ENCODE measurements at places on chromosomes 5 and 9. TPM values are rescaled to one million over a fixed set of nuclear protein-coding genes. Genes with fewer than 3 reads are reported as not detected.

Gene HTR4
- total RNA-seq, result not detected

Gene UBE2QL1
- total RNA-seq, result not detected

DNA sequence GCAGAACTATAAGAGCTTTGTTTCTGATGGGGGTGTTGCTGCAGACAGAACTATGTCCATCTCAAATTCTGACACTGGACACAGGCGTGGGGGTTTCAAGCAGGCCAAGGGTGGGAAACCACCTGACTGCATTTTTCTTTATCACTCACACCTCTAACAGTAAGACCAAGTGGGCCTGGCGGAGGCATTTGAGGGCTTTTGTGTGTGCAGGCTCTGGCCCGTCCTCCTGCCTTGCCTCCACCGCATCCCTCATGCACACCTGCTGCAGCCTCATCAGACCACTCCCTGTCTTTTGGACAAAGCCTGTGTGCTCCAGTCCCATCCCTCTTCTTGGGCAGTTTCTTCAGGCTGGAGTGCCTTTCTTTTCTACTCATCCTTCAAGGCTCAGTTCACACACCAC, 7.9 kb downstream of the OR13J1 start:
- H3K27me3 ChIP-seq, result peaks cover 44% of the 10 kb centered on the region
- no peak overlapping the region for H3K4me3 ChIP-seq
- H3K4me1 ChIP-seq, result no peaks in the 10 kb centered on the region
- H3K27ac ChIP-seq, result no peak overlapping the region

GRCh38 chr9:103819936-103820335, 274.2 kb upstream of the SMC2 start:
- H3K27me3 ChIP-seq, result no peaks in the 10 kb centered on the region
- no peaks in the 10 kb centered on the region for H3K4me1 ChIP-seq
- H3K36me3 ChIP-seq, result no peaks in the 10 kb centered on the region
- H3K4me3 ChIP-seq, result no peak overlapping the region
- DNase-seq, result no peak

DNA sequence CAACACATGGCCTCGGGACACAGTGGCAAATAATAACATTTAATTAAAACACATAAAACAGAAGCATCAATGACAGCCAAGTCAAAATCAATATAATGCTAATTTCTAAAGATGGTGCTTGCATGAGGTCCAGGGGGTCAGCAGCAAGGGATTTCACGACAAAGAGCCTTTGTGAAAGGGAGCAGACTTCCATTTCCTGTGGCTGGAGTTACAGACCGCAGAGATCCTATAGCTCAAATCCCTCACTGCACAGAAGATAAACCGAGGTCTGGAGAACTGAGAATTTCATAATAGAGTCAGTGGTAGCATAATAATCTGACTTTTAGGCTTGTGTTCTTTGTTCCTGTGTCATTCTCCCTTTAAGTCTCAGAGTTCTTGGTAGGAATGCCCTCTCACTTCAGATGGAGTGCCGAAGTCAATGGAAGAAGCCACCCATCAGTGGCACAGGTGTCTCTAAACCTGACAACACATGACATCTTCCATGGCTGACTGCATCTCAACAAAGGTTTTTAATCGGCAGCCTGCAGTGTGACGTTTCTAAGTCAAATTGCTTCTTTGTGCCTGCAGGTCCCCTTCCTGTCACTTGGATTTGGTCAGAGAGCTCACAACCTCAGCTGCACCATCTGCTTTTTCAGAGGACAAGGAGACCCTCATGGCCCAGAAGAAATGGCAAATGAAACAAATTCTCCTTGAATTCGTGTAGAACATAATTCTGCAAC, 67.4 kb downstream of the CARTPT start:
- peaks cover 8% of the 10 kb centered on the region for H3K4me1 ChIP-seq
- H3K27ac ChIP-seq, result no peak overlapping the region
- H3K36me3 ChIP-seq, result no peaks in the 10 kb centered on the region
- peaks cover 30% of the 10 kb centered on the region for H3K27me3 ChIP-seq
- H3K4me3 ChIP-seq, result no peak overlapping the region

Gene CATSPER3
- not detected for total RNA-seq

Gene FOXD4L3
- not detected for total RNA-seq

- DNase-seq, result no peak
- no peaks in the 10 kb centered on the region for H3K27me3 ChIP-seq
- H3K27ac ChIP-seq, result no peak overlapping the region
- H3K4me3 ChIP-seq, result no peak overlapping the region
Measured at GRCh38 chr9:86020731-86021130, 78.6 kb downstream of the GOLM1 start.

DNA sequence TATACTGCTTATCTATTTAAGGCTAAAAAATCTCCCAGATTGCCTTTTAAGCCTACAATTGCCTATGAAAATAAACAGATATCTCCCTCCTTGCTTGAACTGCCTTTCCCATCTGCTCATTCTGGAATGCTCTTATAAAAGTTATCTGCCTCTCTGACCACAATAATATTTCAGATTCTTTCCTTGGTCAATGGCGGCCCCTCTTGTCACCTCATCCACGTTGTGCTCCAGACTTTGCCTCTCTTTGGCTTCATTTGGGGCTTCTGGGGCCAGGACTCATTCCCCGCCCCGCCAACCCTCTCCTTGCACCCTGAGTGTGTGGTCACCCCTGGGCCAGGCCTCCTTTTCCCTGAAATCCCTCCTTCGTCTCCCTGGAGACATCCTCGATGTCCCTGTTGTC, 110.0 kb upstream of the RPS23 start:
- H3K4me3 ChIP-seq, result no peak overlapping the region
- H3K27ac ChIP-seq, result peak overlapping the region; percentile 80
- no peak for DNase-seq
- H3K36me3 ChIP-seq, result no peaks in the 10 kb centered on the region
- H3K4me1 ChIP-seq, result peaks cover 65% of the 10 kb centered on the region

DNA sequence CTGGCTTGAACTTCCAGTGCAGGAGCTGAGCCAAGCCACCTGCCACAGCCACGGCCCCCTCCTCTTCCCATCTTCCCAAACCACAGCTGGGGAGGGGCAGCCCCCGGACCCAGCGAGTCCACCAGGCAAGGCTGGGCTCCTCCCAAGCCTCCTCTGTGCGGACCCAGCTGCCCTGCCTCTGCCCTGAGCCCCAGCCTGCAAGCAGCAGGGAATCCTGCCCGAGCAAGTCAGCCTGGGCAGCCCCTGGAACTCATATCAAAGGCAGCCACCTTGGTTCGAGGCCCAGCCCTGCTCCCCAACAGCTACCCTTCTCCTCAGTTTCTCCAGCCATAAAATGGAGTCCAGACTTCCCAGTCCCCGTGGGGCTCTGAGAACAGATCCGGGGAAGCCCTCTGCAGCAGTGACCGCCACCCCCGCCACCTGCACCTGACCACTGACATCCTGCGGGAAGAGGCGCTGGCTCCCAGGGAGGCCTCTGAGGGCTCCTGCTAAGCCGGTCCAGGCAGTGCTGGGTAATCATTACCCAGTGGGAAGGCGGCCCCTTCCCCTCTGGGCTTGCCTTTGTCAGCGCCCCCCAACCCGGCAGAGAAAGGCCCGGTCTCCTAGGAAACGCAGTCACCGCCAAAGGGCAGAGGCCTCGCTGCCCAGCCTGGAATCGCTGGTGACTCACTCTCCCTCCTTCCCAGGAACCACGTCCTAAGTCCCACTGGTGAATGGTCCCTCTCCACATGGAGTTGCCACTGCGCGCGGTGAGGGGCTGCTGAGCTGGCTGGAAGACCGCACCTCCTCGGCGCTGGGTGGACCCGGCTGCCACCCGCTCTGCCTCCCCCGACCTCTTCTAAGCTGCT, 1.5 kb downstream of the VAV2 start:
- H3K4me3 ChIP-seq, result peak overlapping the region; percentile 79
- no peaks in the 10 kb centered on the region for H3K36me3 ChIP-seq
- H3K27ac ChIP-seq, result peak overlapping the region; percentile 90
- DNase-seq, result peak; percentile 87
- no peaks in the 10 kb centered on the region for H3K27me3 ChIP-seq
- H3K4me1 ChIP-seq, result peaks cover 31% of the 10 kb centered on the region

Gene SNX18
- 27.3 TPM for total RNA-seq

DNA sequence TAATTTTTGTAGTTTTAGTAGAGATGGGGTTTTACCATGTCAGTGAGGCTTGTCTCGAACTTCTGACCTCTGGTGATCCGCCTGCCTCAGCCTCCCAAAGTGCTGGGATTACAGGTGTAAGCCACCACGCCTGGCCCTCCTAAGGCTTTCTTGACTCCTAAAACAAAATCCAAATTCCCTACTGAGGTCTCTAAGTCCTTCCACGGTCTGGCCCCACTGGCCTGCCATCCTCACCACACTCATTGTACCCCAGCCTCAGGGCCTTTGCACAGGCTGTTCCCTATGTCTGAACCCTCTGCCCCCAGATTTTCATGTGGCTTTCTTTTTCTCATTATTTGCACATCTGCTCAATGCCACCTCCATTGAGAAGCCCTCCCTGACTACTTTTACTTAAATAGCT, 34.7 kb upstream of the MVB12B start:
- no peaks in the 10 kb centered on the region for H3K4me1 ChIP-seq
- peak; percentile 74 for DNase-seq
- no peak overlapping the region for H3K4me3 ChIP-seq
- no peak overlapping the region for H3K27ac ChIP-seq
- H3K36me3 ChIP-seq, result no peaks in the 10 kb centered on the region

DNA sequence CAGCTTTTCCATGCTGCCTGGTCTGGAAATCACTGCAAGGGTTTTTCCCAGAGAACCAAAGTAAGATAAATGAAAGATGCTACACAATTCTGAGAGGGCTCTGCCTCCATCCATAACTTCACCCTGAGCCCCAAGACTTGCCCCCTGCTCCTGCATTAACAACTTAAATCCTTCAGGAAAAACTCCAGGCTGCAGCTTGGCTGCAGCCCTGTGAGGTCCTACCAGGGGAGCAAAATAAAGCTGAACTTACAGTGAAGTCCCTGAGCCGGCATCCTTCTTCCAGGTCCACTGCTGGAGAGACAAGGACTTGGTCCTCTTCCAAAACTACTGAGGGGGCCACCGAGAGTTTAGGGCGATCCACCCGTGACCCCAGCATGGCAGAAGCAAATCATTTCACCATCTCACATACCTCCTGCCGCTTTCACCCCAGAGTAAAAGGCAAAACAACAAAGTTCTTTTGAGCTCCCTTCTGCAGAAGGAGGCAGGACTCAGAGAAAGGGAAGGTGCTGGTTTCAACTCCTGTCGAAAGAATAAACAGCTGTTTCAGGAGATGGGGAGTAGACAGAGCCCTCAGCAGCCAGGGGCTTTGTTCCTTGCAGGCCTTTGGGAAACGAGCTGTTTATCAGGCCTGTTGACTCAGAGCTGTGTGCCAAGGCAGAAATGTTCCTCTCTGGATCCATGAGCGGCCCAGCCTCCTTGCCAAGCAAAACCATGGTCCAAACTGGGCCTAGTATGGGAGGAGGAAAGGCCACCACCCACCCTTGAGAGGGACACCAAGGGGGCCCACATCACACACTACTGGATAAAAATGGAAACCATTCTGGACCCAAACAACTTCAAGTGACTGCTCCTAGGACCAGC, 20.6 kb downstream of the GGTA1 start:
- no peak overlapping the region for H3K4me3 ChIP-seq
- no peaks in the 10 kb centered on the region for H3K36me3 ChIP-seq
- no peak overlapping the region for H3K27ac ChIP-seq
- H3K27me3 ChIP-seq, result peaks cover 33% of the 10 kb centered on the region
- peaks cover 5% of the 10 kb centered on the region for H3K4me1 ChIP-seq

Gene PCDH12
- not detected for total RNA-seq

- no peak for DNase-seq
- H3K4me1 ChIP-seq, result no peaks in the 10 kb centered on the region
- no peak overlapping the region for H3K4me3 ChIP-seq
- H3K36me3 ChIP-seq, result no peaks in the 10 kb centered on the region
- no peaks in the 10 kb centered on the region for H3K27me3 ChIP-seq
Measured at GRCh38 chr5:42494414-42494813, 71.2 kb downstream of the GHR start.

GRCh38 chr9:111099199-111100008, 61.1 kb upstream of the LPAR1 start:
- H3K36me3 ChIP-seq, result no peaks in the 10 kb centered on the region
- DNase-seq, result no peak
- no peak overlapping the region for H3K27ac ChIP-seq
- no peak overlapping the region for H3K4me3 ChIP-seq
- peaks cover 10% of the 10 kb centered on the region for H3K4me1 ChIP-seq

- no peak overlapping the region for H3K27ac ChIP-seq
- no peak overlapping the region for H3K4me3 ChIP-seq
- no peaks in the 10 kb centered on the region for H3K27me3 ChIP-seq
- DNase-seq, result no peak
- H3K4me1 ChIP-seq, result no peaks in the 10 kb centered on the region
Measured at GRCh38 chr5:154740483-154740882, 14.7 kb upstream of the LARP1 start.

GRCh38 chr5:33371660-33372059, 69.1 kb upstream of the TARS1 start:
- no peaks in the 10 kb centered on the region for H3K36me3 ChIP-seq
- DNase-seq, result no peak
- H3K27me3 ChIP-seq, result no peaks in the 10 kb centered on the region
- H3K4me3 ChIP-seq, result no peak overlapping the region
- no peaks in the 10 kb centered on the region for H3K4me1 ChIP-seq

Gene CHSY3
- total RNA-seq, result 19.7 TPM

DNA sequence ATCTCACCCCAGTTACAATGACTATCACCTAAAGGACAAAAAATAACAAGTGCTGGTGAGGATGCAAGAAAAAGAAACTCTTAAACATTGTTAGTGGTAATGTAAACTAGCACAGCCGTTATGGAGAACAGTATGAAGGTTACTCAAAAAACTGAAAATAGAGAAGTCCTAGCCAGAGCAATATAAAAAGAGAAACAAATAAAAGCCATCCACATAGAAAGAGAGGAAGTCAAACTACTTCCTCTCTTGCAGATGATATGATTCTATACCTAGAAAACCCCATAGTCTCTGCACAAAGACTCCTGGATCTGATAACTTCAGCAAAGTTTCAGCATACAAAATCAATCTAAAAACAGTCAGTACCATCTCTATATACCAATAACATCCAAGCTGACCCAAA, 221.5 kb upstream of the FAM174A start:
- no peaks in the 10 kb centered on the region for H3K27me3 ChIP-seq
- H3K4me3 ChIP-seq, result no peak overlapping the region
- H3K27ac ChIP-seq, result no peak overlapping the region
- no peak for DNase-seq
- no peaks in the 10 kb centered on the region for H3K36me3 ChIP-seq
- no peaks in the 10 kb centered on the region for H3K4me1 ChIP-seq

- no peaks in the 10 kb centered on the region for H3K27me3 ChIP-seq
- H3K4me1 ChIP-seq, result peaks cover 61% of the 10 kb centered on the region
- no peaks in the 10 kb centered on the region for H3K36me3 ChIP-seq
- H3K27ac ChIP-seq, result peak overlapping the region; percentile 99
Measured at GRCh38 chr5:125412561-125413495, 666.4 kb upstream of the ZNF608 start.

All from osteocyte (in vitro differentiated cells).